ENCODE measurements at places on chromosomes 2 and 18.

DNA sequence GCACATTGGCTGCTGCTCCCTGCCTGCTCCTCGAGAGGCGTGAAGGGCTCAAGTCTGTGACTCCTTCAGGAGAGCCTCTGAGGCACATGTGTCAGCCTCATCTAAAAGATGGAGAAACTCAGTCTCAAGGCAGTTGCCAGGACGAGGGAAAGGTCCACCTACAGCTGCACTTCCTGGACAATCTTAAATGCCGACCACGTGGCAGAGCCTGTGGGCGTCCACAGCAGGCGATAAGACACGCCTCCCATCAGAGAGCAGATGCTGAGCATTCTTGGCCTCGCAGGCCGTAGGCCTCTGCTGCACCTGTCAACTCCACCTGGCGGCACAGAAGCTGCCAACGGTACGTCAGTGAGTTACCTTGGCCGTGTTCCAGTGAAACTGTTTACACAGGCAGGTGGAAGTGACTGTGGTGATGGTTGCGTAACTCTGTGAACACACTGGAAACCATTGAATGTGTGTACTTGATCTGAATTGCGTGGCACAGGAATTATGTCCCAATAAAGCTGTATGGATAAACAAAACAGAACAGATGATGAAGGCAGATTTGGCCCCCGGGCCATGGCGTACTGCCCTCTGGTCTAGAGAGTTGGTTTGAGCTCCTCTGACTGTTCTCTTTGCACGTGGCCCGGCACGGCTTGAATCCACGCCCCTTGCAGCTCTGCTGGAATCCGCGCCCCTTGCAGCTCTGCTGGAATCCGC is 114.5 kb downstream of the RNF144A start:
- no peak for DNase-seq

DNA sequence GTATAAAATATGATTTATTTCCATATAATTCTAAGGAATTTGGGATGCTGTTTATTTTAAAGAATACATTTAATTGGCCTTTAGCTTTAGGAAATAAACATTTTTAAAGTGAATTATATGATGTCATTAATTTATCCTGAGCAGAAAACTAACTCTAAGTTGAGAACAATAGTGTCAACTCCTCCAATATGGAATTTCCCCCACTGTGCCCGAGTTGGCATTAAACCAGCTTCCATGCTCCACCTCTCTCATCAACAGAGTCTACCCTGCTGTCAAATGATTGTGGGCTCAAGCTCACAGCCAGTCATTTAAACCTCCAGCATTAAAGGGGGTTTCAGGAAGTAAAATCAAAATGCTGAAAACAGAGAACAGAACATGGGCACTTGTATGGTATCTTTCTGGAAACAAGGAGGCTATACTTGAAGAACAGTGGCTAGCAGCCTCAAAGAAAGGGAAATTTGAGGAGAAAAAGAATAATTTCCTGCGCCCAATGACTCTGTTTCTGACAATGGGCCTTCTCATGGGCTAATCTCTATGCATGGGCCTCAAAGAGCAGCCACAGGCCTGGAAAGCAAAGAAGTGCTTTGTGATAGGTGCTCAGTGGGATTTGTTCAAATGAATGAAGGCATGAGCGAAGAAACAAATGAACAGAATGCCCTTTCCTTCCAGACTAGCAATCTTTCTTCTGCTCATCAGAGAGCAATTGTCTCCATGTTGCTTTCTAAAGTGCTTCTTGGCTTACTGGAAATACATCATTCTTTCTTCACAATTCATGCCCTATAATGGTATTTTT is 252.8 kb downstream of the MTX2 start:
- no peak for DNase-seq

- no peak for DNase-seq
Observed at GRCh38 chr2:177572236-177572671, 179.7 kb downstream of the AGPS start.

GRCh38 chr2:14330884-14331283 is 301.6 kb upstream of the LRATD1 start:
- no peak for DNase-seq

GRCh38 chr2:144083211-144083610 is 436.7 kb downstream of the ZEB2 start:
- DNase-seq: no peak

DNA sequence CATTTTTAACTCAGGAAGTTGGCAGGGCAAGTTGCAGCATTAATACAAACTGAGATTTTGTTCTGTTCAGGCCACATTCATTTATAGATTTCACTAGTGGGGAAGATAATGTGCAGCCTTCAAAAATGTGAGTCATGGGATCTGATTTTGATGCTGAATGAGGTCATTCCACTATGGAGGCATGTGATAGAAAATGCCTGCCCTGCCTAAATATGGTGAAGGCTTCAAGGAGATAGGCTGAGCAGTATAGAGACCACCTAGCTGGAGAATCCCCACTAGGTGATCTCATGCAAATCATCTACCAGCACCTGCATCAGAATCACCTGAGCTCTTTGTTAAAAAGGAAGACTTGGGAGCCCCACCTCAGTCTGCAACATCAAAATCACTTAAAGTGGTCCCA is 43.7 kb downstream of the PAX3 start:
- no peak for DNase-seq

DNA sequence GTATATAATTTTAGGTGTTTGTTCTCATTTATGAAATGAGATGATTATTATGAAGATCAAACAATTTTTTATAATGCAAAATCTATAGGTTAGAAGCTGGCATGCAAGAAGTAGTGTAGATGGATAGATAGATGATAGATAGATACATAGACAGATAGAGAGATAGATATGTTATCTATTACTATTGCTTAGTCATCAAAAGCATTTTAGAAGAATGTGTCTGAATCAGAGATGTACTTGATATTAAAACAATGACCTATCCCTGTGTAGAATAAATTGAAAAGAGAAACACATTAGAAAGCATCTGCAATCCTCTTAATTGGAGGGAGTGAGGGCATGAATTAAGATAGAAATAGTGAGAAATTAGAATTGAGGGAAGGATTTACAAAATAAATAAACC is 436.2 kb upstream of the NXPH2 start:
- DNase-seq: no peak

- DNase-seq: no peak
Observed at GRCh38 chr18:48342125-48342524, 67.1 kb downstream of the ZBTB7C start.
